Lung (tissue), 17 donors: ENCODE measurements at places on chromosomes 12 and 14. TPM values are rescaled to one million over a fixed set of nuclear protein-coding genes. Genes with fewer than 3 reads are reported as not detected.

Gene BCL11B
- 2.3 TPM for total RNA-seq

Gene CMA1
- 0.34 TPM for total RNA-seq

Gene USP5
- total RNA-seq = 35.3 TPM

Gene CEBPE
- total RNA-seq = not detected

Gene RFX4
- total RNA-seq = not detected

Gene SLC38A2
- total RNA-seq = 173 TPM

Gene TMEM30B
- total RNA-seq = 22.8 TPM

Gene SLIRP
- total RNA-seq = 41.6 TPM

- no peaks in the 10 kb centered on the region for H3K4me1 ChIP-seq
- no peaks in the 10 kb centered on the region for H3K36me3 ChIP-seq
- H3K27ac ChIP-seq = no peak overlapping the region
These were observed 70.8 kb upstream of the IFNG-AS1 start for GRCh38 chr12:67918441-67918840.

DNA sequence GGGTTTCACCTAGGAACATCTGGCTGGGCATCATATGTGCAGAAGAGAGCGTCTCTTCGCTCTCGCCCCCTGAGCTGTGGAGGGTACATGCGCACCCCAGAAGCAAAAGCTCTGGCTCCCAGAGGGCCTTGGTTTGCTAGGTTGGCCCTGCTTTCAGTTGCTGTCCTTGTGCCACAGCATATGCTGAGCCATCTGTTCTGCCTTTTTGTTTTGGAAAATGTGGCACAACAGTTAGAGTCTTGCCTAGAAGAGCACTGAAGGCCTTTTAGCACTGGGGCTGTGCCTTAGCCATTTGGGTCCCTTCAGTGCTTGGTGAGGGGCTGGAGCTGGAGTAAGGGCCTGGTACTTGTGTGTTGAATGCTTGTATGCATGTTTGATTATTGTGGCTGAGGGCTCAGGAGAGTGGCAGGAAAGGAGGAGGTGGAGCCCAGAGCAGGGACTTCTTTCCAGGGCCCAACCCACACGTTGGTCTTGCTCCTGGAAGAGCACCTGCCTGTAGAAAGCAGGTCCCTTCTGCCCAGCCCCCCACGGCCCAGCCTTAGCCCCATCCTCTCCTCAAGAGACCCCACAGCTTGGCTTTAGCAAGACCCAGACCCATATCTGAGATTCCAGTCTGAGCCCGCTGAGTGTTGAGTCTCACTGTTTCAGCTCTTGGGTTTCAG lies 113.7 kb downstream of the SLC25A47 start:
- H3K27me3 ChIP-seq = no peaks in the 10 kb centered on the region
- H3K4me3 ChIP-seq = no peak overlapping the region
- no peak overlapping the region for H3K27ac ChIP-seq
- peaks cover 2% of the 10 kb centered on the region for H3K4me1 ChIP-seq
- DNase-seq = no peak

GRCh38 chr14:65403231-65403630 lies 9.3 kb upstream of the FUT8 start:
- no peak overlapping the region for H3K27ac ChIP-seq
- DNase-seq = no peak
- no peak overlapping the region for H3K4me3 ChIP-seq
- no peaks in the 10 kb centered on the region for H3K4me1 ChIP-seq

GRCh38 chr12:128968668-128969067 lies 115.4 kb downstream of the GLT1D1 start:
- no peaks in the 10 kb centered on the region for H3K4me1 ChIP-seq
- no peak overlapping the region for H3K4me3 ChIP-seq
- no peak overlapping the region for H3K27ac ChIP-seq
- peaks cover 14% of the 10 kb centered on the region for H3K27me3 ChIP-seq

- peak; percentile 5 for DNase-seq
- H3K4me1 ChIP-seq = no peaks in the 10 kb centered on the region
- H3K27me3 ChIP-seq = no peaks in the 10 kb centered on the region
- no peaks in the 10 kb centered on the region for H3K36me3 ChIP-seq
- H3K27ac ChIP-seq = no peak overlapping the region
These were observed 75.5 kb upstream of the RERGL start for GRCh38 chr12:18165422-18165871.

- peak; percentile 88 for DNase-seq
- H3K27me3 ChIP-seq = no peaks in the 10 kb centered on the region
- no peak overlapping the region for H3K27ac ChIP-seq
- H3K36me3 ChIP-seq = peaks cover 9% of the 10 kb centered on the region
- H3K4me1 ChIP-seq = peaks cover 39% of the 10 kb centered on the region
These were observed 747 bp upstream of the DACT1 start for GRCh38 chr14:58637040-58637390.

GRCh38 chr12:42571327-42572009 lies 18.1 kb downstream of the PRICKLE1 start:
- peaks cover 20% of the 10 kb centered on the region for H3K4me1 ChIP-seq
- no peaks in the 10 kb centered on the region for H3K36me3 ChIP-seq
- no peak overlapping the region for H3K4me3 ChIP-seq

DNA sequence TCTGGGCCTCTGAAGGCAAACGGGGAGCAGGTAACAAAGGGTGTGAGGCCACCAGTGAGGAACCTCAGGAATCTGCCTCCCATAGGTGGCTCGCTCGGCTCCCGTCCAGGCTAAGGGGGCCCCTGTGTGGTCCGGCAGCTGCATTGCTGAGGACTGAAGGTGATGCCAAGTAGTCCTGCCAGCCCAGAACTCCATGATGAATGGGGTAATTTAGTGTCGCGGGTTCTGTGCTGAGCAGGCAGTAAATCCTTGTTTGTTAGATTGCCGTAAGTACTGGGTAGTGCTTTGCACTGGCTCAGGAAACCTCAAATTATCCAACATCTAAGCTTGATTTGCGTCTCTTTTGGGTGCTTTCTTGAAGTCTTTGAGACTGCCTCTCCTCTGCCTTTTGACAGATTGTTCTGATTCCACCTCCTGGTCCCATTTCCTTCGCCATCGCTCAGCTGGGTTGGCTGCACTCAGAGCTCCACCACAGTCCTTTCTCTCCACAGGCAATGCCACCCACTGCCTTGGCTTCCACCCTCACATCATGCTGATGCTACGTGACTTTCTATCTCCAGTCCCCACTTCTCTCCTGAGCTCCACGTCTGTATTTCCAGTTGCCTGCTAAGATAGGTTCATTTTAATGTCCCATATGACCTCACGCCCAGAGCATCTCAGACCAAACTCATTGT lies 392.0 kb downstream of the FUT8 start:
- H3K27ac ChIP-seq = no peak overlapping the region
- H3K36me3 ChIP-seq = no peaks in the 10 kb centered on the region
- H3K4me3 ChIP-seq = no peak overlapping the region
- H3K27me3 ChIP-seq = no peaks in the 10 kb centered on the region
- H3K4me1 ChIP-seq = no peaks in the 10 kb centered on the region

DNA sequence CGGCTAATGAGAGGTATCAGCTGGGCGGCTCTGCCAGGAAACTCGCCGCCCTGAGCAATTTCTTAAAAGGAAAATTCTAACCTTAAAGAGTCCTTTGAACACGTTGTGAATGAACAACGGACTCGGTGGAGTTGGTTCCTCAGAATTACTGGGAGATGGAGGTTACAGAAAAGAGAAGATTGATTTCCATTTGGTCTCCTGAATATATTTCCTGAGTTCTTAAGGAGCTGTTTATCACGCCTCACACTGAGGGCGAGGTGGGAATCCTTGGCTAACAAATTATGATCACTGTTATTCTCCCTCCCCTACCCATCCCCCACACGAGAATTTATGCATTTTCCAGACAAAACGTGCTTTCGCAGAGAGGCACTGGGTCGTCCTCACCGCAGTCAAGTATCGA lies 194.5 kb upstream of the C14orf180 start:
- no peak overlapping the region for H3K4me3 ChIP-seq
- DNase-seq = peak; percentile 11
- H3K36me3 ChIP-seq = no peaks in the 10 kb centered on the region

DNA sequence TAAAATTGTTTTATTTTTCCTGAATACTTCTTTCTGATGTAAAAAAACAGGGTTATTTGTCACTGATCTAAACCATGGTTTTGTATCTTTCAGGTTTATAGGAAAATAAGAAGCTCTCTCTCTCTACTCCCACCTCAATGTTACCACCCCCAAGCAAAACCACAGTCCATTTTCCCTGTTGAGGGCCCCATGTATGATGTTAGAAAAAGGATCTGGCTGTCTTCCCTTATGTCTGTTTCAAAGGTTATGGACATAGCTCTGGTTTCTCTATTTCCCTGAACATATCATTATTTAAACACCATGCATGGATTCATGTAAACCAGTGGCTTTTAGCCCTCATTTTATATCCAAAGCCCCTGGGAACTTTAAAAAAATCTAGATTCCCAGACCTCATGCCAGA lies 649.0 kb upstream of the TBX3 start:
- no peak overlapping the region for H3K4me3 ChIP-seq
- H3K27me3 ChIP-seq = no peaks in the 10 kb centered on the region
- H3K27ac ChIP-seq = no peak overlapping the region
- no peak for DNase-seq

DNA sequence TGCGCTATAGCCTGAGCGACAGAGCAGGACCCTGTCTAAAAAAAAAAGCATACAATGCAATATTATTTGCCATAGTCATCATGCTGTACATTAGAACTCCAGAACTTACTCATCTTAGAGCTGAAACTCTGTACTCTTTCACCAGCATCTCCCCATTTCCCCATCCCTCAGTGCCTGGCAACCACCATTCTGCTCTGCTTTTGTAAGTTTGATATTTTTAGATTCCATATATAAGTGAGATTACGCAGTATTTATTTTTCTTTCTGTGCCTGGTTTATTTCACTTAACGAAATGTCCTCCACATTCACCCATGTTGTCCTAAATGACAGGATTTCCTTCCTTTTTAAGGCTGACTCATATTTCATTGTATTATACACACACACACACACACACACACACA lies 121.8 kb downstream of the BBS10 start:
- DNase-seq = no peak
- no peaks in the 10 kb centered on the region for H3K27me3 ChIP-seq
- H3K27ac ChIP-seq = no peak overlapping the region
- H3K36me3 ChIP-seq = no peaks in the 10 kb centered on the region
- H3K4me3 ChIP-seq = no peak overlapping the region

- H3K36me3 ChIP-seq = no peaks in the 10 kb centered on the region
- no peak for DNase-seq
- peaks cover 23% of the 10 kb centered on the region for H3K4me1 ChIP-seq
- H3K27me3 ChIP-seq = no peaks in the 10 kb centered on the region
- peak overlapping the region; percentile 74 for H3K27ac ChIP-seq
These were observed 387 bp upstream of the IPO8 start for GRCh38 chr12:30696103-30696408.

GRCh38 chr14:99991331-99991730 lies 73.9 kb upstream of the EVL start:
- no peak overlapping the region for H3K27ac ChIP-seq
- no peak overlapping the region for H3K4me3 ChIP-seq
- H3K36me3 ChIP-seq = no peaks in the 10 kb centered on the region

- H3K4me3 ChIP-seq = no peak overlapping the region
- no peak for DNase-seq
- no peaks in the 10 kb centered on the region for H3K27me3 ChIP-seq
These were observed 180.0 kb downstream of the DAD1 start for GRCh38 chr14:22409006-22409405.

GRCh38 chr12:111207761-111208160 lies 161.1 kb downstream of the PHETA1 start:
- no peak overlapping the region for H3K4me3 ChIP-seq
- peaks cover 10% of the 10 kb centered on the region for H3K4me1 ChIP-seq
- H3K36me3 ChIP-seq = no peaks in the 10 kb centered on the region
- peaks cover 16% of the 10 kb centered on the region for H3K27me3 ChIP-seq
- no peak overlapping the region for H3K27ac ChIP-seq

DNA sequence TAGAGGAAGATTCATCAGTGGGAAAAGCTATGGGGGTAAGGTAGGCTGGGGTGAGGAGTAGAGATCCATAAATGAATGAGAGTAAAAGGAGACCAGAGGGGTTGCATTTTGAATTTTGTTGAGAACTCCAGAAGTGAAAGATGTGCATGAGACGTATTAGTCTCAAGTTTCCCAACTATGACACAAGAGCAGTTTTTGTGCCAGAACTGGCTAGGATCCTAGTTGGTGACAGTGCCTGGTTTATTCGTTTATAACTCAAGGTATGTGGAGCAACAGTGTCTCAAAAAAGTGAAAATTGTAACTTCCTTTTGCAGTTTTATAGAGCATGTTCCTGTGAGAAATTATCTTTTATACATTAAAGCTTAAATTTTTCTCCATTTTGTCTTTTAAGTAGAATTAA lies 377.0 kb downstream of the NPAS3 start:
- H3K27ac ChIP-seq = no peak overlapping the region
- no peak overlapping the region for H3K4me3 ChIP-seq
- H3K4me1 ChIP-seq = no peaks in the 10 kb centered on the region
- no peaks in the 10 kb centered on the region for H3K36me3 ChIP-seq
- no peaks in the 10 kb centered on the region for H3K27me3 ChIP-seq

DNA sequence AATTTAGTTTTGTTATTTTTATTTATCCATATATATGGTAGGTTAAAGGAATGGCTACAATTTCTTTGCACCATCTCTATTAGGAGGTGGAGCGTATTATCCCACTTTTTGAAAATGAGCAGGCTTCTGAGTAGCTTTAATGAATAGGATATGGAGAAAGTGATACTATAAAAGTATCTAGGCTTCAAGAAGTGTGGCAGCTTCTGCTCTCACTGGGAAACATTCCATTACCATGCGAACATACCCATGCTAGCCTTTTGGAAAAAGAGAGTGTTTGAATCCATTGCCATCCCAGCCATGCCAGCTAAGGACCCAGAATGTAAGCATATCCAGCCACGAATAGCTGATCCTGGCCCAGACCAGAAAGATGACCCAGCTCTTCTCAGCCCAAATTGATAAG lies 107.3 kb downstream of the SLC38A4 start:
- no peaks in the 10 kb centered on the region for H3K36me3 ChIP-seq
- H3K27ac ChIP-seq = no peak overlapping the region
- H3K4me1 ChIP-seq = peaks cover 14% of the 10 kb centered on the region
- H3K4me3 ChIP-seq = no peak overlapping the region
- H3K27me3 ChIP-seq = no peaks in the 10 kb centered on the region

GRCh38 chr14:34502001-34502400 lies 37.5 kb downstream of the EAPP start:
- H3K4me1 ChIP-seq = peaks cover 5% of the 10 kb centered on the region
- no peaks in the 10 kb centered on the region for H3K36me3 ChIP-seq
- no peak overlapping the region for H3K4me3 ChIP-seq
- H3K27ac ChIP-seq = no peak overlapping the region

DNA sequence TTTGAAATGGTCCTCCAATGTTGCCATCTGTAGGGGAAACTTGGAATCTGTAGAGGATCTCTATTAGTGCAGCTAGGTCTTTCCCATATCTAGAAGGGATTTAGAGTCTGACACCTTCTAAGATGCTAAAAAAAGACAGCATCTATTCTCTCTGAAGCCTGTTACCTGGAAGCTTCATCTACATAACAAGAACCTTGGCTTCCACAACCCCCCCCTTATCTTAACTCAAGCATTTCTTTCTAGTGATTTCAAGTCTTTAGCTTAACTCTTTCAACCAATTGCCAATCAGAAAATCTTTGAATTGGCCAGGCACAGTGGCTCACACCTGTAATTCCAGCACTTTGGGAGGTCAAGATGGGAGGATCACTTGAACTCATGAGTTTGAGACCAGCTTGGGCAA lies 543.3 kb downstream of the TRHDE start:
- no peak overlapping the region for H3K27ac ChIP-seq
- no peaks in the 10 kb centered on the region for H3K36me3 ChIP-seq
- H3K4me1 ChIP-seq = no peaks in the 10 kb centered on the region
- H3K27me3 ChIP-seq = no peaks in the 10 kb centered on the region
- DNase-seq = no peak
- no peak overlapping the region for H3K4me3 ChIP-seq

- H3K27me3 ChIP-seq = no peaks in the 10 kb centered on the region
- H3K27ac ChIP-seq = no peak overlapping the region
- H3K4me1 ChIP-seq = no peaks in the 10 kb centered on the region
- no peak for DNase-seq
- H3K36me3 ChIP-seq = no peaks in the 10 kb centered on the region
These were observed 6.5 kb upstream of the VRK1 start for GRCh38 chr14:96790706-96791105.
